ENCODE measurements at places on chromosomes 6 and 20.

DNA sequence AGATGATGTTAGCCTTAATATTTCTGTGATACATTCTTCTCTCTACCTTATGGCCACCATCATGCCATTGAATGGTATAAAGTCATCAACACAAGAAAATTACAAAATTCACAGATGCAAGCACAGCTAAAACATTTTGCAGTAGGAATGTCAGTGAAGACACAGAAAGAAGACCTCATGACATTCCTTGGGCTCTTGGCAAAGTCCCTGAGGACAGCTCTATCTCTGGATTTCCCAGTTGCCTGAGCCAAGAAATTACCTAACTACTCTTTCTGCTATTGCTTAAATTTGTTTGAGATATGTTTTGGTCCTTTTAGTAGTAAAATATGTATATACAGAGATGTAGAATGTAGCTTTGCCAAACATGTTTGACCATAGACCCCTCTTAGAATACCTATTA lies 201.0 kb upstream of the STXBP5 start:
- peaks cover 13% of the 10 kb centered on the region for H3K4me1 ChIP-seq
- no peak overlapping the region for H3K4me3 ChIP-seq
- DNase-seq = no peak
- no peaks in the 10 kb centered on the region for H3K36me3 ChIP-seq

GRCh38 chr20:10682939-10683338 lies 9.1 kb upstream of the JAG1 start:
- no peaks in the 10 kb centered on the region for H3K4me1 ChIP-seq
- no peak overlapping the region for H3K4me3 ChIP-seq
- DNase-seq = no peak
- H3K27ac ChIP-seq = no peak overlapping the region
- H3K36me3 ChIP-seq = no peaks in the 10 kb centered on the region
- H3K27me3 ChIP-seq = no peaks in the 10 kb centered on the region

DNA sequence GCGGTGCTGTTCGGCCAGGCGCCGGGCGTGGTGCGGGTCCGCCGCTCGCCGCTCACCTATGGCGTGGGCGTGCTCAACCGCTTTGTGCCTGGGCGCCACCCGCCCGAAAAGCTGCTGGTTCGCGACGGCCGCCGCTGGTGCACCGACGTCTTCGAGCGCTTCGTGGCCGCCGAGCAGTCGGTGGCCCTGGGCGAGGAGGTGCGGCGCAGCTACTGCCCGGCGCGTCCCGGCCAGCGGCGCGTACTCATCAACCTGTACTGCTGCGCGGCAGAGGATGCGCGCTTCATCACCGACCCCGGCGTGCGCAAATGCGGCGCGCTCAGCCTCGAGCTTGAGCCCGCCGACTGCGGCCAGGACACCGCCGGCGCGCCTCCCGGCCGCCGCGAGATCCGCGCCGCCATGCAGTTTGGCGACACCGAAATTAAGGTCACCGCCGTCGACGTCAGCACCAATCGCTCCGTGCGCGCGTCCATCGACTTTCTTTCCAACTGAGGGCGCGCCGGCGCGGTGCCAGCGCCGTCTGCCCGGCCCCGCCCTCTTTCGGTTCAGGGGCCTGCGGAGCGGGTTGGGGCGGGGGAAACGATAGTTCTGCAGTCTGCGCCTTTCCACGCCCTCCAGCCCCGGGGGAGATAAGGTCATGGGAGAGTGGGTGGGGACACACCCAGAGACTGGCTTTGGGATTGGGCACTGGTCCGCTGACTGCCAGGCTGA lies 15.7 kb downstream of the ADISSP start:
- no peak overlapping the region for H3K27ac ChIP-seq
- H3K27me3 ChIP-seq = peaks cover 13% of the 10 kb centered on the region
- H3K4me1 ChIP-seq = peaks cover 31% of the 10 kb centered on the region
- peak overlapping the region; percentile 43 for H3K4me3 ChIP-seq
- DNase-seq = no peak
- peaks cover 55% of the 10 kb centered on the region for H3K36me3 ChIP-seq

GRCh38 chr6:157035546-157035945 lies 258.4 kb downstream of the ARID1B start:
- H3K27me3 ChIP-seq = no peaks in the 10 kb centered on the region
- no peak for DNase-seq
- H3K36me3 ChIP-seq = no peaks in the 10 kb centered on the region
- H3K27ac ChIP-seq = no peak overlapping the region

DNA sequence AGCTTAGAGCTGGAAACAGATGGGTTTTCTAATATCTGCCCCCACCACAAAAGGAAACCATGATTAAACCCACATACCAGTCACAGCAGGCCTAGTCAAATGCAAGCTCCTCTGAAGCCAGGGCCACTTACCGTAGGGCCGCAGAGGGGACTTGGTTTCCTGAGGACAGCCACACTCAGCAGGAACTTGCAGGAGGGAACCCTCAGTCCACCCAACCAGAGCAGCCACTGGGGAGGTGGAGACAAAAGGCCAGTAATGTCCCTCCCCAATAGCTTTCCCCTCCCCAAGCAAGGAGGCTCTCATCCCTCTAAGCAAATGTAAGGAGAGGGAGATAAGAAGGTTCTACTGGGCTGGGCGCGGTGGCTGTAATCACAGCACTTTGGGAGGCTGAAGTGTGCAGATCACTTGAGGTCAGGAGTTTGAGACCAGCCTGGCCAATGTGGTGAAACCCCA lies 384.4 kb upstream of the JARID2 start:
- no peak overlapping the region for H3K4me3 ChIP-seq
- no peaks in the 10 kb centered on the region for H3K36me3 ChIP-seq
- no peak for DNase-seq
- H3K27me3 ChIP-seq = no peaks in the 10 kb centered on the region
- peaks cover 11% of the 10 kb centered on the region for H3K4me1 ChIP-seq
- no peak overlapping the region for H3K27ac ChIP-seq

DNA sequence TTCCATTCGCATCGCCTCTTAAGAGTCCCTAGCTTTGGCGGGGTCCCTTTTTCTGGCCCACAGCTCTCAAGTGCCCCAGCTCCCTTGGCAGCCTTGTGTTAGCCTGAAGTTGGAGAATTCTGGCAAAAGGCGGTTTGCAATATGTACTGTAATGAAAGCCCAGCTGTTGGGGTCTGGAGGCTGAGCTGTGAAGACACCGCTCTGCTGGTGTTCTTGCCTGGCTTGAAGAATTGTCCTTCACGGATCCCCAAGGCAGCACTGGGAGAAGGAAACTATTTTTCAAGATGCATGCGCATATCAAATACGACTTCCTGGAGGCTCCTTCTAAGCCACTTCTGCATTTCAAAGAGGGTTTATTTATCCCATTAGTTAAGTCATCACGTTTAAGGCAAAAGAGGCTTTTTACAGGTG lies 21.4 kb upstream of the CITED2 start:
- H3K4me1 ChIP-seq = no peaks in the 10 kb centered on the region
- H3K27me3 ChIP-seq = no peaks in the 10 kb centered on the region
- H3K4me3 ChIP-seq = no peak overlapping the region
- H3K27ac ChIP-seq = no peak overlapping the region

- H3K27ac ChIP-seq = no peak overlapping the region
- DNase-seq = no peak
- H3K36me3 ChIP-seq = no peaks in the 10 kb centered on the region
- H3K4me3 ChIP-seq = no peak overlapping the region
- H3K4me1 ChIP-seq = no peaks in the 10 kb centered on the region
Measured at GRCh38 chr6:127397729-127398630, 54.6 kb upstream of the ECHDC1 start.

- H3K4me1 ChIP-seq = no peaks in the 10 kb centered on the region
- no peaks in the 10 kb centered on the region for H3K27me3 ChIP-seq
- H3K36me3 ChIP-seq = no peaks in the 10 kb centered on the region
Measured at GRCh38 chr6:162854228-162854627, 126.5 kb downstream of the PACRG start.

GRCh38 chr6:137414599-137414998 lies 79.6 kb downstream of the OLIG3 start:
- no peaks in the 10 kb centered on the region for H3K36me3 ChIP-seq
- no peak overlapping the region for H3K27ac ChIP-seq
- no peak for DNase-seq
- H3K4me1 ChIP-seq = peaks cover 7% of the 10 kb centered on the region
- no peak overlapping the region for H3K4me3 ChIP-seq

DNA sequence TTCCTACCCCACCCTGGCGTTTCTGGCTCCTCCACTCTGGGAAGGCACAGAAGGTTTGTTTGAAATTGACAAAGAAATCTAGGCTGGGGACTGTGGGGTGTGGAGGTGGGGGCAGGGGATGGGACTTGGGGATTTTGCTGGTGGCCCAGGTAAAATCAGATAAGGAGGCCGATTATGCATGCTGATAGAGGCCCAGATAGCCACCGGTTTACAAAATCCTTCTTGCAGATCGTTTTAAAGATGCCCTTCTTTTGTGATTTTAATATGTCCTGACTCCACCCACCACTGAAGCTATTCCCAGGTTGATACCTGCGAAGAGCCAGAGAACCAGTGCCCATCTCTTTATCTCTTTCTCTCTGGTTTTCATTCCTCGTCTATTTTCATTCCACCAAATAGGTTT lies 104.9 kb downstream of the TFAP2C start:
- H3K36me3 ChIP-seq = no peaks in the 10 kb centered on the region
- no peak overlapping the region for H3K27ac ChIP-seq
- H3K27me3 ChIP-seq = no peaks in the 10 kb centered on the region
- peaks cover 6% of the 10 kb centered on the region for H3K4me1 ChIP-seq
- no peak for DNase-seq

DNA sequence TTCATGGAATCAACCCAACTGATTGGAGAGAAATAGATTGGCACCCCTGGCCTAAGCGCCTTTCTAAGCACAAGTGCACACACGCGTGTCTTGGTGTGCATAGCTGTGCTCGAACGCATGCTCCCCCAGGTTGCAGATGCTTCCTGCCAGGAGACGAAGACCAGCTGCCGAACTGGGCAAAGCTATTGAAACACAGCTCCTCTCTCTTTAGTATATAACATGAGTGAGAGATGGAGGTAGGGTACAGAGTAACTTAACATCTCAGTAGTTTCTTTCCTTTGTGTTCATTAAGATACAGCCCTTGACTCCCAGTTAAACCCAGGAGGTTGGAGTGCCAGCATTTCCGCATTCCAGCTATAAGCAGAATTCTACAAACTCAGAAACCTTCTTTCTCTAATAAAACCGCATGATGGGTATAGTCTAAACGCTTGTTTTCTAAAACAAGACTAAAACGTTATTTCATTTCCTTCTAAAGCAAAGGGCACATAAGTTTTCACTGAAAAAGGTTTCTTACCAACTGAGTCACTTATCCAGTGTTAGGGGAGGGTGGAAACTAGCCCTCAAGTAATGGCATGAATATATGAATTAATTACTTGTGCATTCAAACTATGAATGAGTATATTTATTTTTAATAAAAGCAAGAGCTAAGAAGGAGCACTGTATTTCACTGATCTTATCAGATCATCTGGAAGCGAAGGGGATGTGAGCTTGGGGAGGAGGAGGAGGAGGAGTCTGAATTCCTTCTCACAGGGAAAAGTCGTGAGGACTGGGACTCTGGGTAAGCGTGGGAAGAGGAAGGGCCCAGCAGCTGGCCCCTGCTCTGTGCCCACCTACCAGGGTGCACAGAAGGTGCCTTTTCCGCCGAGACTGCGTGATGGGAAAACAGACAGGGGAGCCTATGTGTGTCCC lies 179.2 kb downstream of the TMEM242 start:
- DNase-seq = no peak
- H3K36me3 ChIP-seq = no peaks in the 10 kb centered on the region
- no peak overlapping the region for H3K4me3 ChIP-seq
- H3K27ac ChIP-seq = peak overlapping the region; percentile 31
- no peaks in the 10 kb centered on the region for H3K27me3 ChIP-seq

DNA sequence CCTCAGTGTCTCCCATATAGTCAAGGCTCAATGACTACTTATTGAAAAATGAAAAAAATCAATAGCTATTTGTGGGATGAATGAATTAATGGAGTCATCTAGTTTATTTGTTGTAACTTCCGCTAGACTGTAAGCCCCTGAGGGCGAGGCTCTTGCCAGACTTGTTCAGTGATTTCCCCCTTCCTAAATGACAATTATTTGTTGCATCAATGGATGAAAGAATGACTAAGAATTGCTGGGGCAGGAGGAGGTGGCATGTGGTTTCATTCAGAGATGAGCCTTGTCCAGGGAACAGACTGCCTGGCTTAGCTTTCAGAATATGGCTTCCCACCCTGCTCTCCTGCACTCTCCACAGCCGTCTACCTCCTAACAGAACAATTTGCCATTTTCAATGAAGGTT lies 1.1 kb upstream of the PRELID3B start:
- no peak overlapping the region for H3K4me3 ChIP-seq
- H3K4me1 ChIP-seq = peaks cover 41% of the 10 kb centered on the region
- peak; percentile 87 for DNase-seq
- peak overlapping the region; percentile 78 for H3K27ac ChIP-seq
- H3K27me3 ChIP-seq = no peaks in the 10 kb centered on the region

GRCh38 chr20:37251825-37252477 lies 9.7 kb downstream of the GHRH start:
- no peak overlapping the region for H3K27ac ChIP-seq
- H3K36me3 ChIP-seq = no peaks in the 10 kb centered on the region
- no peak overlapping the region for H3K4me3 ChIP-seq
- DNase-seq = no peak

GRCh38 chr6:139017227-139017626 lies 11.3 kb upstream of the ABRACL start:
- no peak for DNase-seq
- no peaks in the 10 kb centered on the region for H3K36me3 ChIP-seq
- no peak overlapping the region for H3K4me3 ChIP-seq
- H3K27ac ChIP-seq = no peak overlapping the region
- H3K4me1 ChIP-seq = peaks cover 10% of the 10 kb centered on the region

GRCh38 chr20:64159711-64160110 lies 4.5 kb upstream of the MYT1 start:
- no peak overlapping the region for H3K4me3 ChIP-seq
- no peaks in the 10 kb centered on the region for H3K4me1 ChIP-seq
- no peaks in the 10 kb centered on the region for H3K36me3 ChIP-seq
- peaks cover 100% of the 10 kb centered on the region for H3K27me3 ChIP-seq
- no peak overlapping the region for H3K27ac ChIP-seq

- DNase-seq = no peak
- H3K4me3 ChIP-seq = no peak overlapping the region
- peaks cover 4% of the 10 kb centered on the region for H3K4me1 ChIP-seq
- H3K27me3 ChIP-seq = no peaks in the 10 kb centered on the region
Measured at GRCh38 chr6:43984442-43985321, 142.6 kb downstream of the MRPL14 start.

GRCh38 chr6:14375930-14376329 lies 258.4 kb downstream of the CD83 start:
- H3K27me3 ChIP-seq = no peaks in the 10 kb centered on the region
- H3K4me1 ChIP-seq = no peaks in the 10 kb centered on the region
- no peak for DNase-seq
- H3K36me3 ChIP-seq = no peaks in the 10 kb centered on the region
- H3K27ac ChIP-seq = no peak overlapping the region

GRCh38 chr6:33828764-33829731 lies 25.2 kb upstream of the MLN start:
- H3K36me3 ChIP-seq = no peaks in the 10 kb centered on the region
- no peak overlapping the region for H3K27ac ChIP-seq
- H3K4me3 ChIP-seq = no peak overlapping the region
- no peak for DNase-seq

- no peaks in the 10 kb centered on the region for H3K4me1 ChIP-seq
- no peak overlapping the region for H3K27ac ChIP-seq
- H3K4me3 ChIP-seq = no peak overlapping the region
- no peak for DNase-seq
Measured at GRCh38 chr6:127402890-127403617, 56.1 kb downstream of the KIAA0408 start.

Measured in esophagus muscularis mucosa (tissue), 4 donors.